Stimulated activated CD8-positive, alpha-beta memory T cell treated with anti-CD3 and anti-CD28 coated beads, Interleukin-15, amount 100 ng/mL, for 4 hours (primary cell): ENCODE measurements at places on chromosomes 4 and X.

DNA sequence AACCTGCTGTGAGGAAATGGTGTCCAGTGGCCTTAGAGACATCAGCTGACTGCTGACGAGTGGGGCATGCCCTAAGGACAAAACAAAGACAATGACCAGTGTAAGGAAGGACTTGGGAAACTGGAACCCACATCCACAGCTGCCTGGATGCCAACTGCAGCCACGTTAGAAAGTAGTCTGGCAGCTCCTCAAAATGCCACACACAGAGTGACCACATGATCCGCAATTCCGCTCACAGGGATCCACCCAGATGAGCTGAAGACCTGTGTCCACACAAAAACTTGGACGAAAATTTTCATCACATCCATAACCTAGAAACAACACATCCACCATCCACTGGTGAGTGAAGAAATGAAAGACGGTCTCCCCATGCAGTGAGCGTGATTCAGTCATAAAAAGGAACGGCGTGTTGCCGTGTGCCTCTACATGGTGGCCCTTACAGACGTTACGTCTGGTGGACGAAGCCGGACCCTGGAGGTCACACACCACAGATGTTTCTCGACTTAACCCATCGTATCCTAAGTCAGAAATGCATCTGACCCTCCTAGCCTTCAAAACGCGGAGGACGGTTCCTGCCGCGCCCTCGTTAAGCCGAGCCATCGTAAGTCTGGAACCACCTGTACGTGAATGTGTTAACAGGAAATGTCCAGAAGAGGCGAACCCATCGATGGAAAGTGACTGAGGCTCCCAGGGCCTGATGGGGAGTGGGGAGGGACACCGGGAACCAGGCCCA is 40.6 kb upstream of the MXD4 start:
- no peak for DNase-seq

- DNase-seq: no peak
These were observed 13.9 kb upstream of the BEX4 start for GRCh38 chrX:103201041-103201440.

GRCh38 chrX:109773374-109773773 is 40.3 kb upstream of the ACSL4 start:
- no peak for DNase-seq

DNA sequence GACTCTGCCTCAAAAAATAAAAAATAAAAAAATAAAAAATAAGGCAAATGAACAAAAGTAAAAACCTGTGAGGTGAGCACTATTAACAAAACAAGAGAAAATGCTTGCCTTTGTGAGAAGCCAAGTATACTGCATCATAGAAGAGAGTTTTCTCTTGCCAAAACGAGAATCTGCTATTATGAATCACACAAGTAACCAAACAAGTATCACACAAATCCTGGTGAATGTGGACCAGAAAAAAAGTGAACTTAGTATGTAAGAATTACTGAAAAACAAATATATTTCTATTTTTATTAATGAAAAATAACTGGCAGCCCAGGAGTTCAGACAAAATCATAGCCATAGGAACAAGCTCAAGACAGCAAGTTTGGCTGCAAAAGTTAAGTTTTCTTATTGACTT is 193.5 kb downstream of the PDGFC start:
- DNase-seq: no peak

DNA sequence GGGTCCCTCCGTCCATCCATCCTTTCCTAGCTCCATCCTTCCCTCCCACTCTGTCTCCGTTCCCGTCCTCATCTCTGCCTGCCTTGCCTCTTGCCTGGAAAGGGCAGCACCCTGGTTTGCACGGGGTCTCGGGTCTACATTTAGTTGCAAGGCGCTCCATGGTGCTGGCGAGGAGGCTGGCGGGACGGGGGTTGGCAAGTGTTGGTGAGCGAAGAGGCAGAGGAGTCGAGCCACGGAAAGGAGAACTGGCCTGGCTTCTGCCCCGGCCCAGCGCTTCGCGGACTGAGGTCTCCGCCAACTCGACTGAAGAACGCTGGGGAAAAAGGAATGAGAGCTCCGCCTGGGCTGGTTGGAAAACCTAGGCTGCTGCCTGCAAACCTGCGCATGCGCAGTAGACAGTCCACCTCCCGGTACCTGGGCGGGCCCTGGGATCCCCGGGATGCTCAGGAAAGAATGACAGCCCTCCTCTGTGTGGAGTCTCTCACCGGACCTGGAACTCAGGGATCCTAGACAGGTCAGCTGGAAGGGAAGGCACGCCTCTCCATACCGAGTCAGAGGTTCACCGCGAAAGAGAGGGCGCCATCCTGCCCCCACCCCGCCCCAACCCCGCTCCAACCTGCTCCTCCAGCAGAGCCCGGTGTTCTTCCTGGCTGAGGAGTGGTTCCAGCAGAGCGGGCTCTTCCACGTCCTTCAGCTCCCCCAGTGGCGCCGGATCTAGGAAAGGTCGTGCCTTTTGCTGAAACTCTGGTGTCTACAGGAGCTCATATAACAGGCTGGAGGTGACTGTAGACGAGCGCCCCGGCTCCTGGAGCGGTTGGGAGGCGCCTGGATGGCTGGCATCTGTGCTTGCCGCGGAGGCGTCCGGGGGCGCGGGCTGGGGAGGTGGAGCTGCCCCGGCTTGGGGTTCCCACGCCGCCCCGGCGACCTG is 6.0 kb downstream of the FRG2 start:
- no peak for DNase-seq

- DNase-seq: no peak
These were observed 516.1 kb upstream of the MAGEB2 start for GRCh38 chrX:29699239-29699638.

DNA sequence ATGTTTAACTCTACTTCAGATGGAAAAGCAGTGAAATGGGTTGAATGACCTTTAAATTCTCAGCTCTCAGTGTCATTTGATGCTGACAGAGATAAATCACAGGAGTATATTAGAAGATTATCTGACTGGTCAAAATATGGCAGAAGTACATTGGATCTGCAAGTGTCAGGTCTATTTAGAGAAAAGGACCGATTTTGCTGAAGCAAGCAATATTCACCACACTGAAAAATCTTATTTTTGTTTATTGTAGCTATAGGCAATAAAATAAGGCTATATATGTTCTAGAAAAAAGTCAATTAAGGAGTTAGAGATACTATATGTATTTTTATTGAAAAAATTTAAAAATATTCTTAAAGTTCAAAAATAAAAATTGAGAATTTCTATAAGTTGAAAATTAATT is 325.3 kb downstream of the CXXC4 start:
- no peak for DNase-seq

GRCh38 chrX:31670245-31670644 is 598.4 kb upstream of the FTHL17 start:
- no peak for DNase-seq

DNA sequence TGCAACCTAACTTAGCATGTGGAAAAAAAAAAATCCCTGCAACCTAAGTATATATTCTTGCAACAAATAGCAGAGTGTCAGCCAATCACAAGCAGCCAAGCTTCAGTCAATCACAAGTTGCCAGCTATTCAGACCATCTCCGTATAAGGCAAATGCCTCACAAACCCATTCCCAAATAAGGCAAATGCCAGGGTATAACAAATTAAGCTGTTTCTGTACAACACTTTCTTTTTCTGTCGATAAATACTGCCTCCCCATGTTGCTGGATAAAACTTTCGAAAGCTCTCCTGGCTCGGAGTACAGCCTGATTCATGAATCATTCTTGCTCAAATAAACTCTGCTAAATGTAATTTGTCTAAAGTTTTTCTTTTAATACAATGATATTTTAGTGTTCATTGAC is 460.7 kb upstream of the SMIM31 start:
- DNase-seq: no peak

DNA sequence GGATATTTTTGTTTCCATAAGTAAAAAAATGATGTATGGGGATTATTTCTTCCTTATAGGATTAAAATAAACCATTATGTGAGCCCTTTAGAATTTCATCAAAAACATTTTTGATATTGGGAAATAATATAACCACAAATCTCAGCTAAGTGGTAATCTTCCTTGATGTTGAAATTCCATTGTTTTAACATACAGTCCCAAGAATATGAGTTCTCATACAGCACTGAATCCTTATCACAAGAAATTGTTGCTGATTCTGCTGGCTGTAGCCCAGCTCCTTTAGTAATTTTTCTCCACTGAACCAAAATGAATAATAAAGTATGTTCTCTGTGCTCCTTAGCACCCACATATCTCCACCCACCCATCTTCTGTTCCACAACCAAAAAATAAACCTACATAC is 41.9 kb upstream of the FAM47B start:
- no peak for DNase-seq

DNA sequence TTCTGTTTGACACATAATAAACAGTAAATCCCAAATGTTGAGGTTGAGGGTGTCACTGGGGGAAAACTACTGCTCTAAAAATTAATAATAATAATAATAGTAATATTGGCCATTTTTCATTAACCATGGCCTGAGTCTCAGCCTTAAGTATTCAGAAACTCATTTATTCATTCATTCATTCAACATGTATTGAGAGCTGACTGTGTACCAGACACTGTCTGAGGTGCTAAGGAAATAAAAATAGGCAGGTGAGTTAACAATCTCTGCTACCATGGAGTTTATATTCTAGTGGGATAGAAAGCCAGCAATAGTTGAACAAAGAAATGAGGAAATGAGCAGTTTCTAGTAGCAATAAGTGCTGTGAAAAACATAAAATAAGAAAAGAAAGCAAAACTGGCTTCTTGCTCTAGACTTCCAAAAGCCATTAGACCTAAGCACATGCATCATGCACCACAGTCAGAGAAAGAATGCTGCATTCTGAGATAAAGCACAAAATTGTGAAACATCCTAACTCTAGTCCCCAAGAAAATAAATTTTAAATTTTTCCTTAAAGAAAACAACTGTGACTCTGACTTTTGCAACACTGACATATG is 278.7 kb downstream of the RCHY1 start:
- DNase-seq: no peak

- DNase-seq: no peak
These were observed 7.1 kb downstream of the TASL start for GRCh38 chrX:30570505-30570904.

GRCh38 chr4:175407926-175408325 is 404.1 kb downstream of the GPM6A start:
- no peak for DNase-seq

GRCh38 chr4:16227462-16227868 is 1.2 kb upstream of the TAPT1 start:
- no peak for DNase-seq

- DNase-seq: no peak
These were observed 198.7 kb downstream of the PDGFRA start for GRCh38 chr4:54427826-54428225.

DNA sequence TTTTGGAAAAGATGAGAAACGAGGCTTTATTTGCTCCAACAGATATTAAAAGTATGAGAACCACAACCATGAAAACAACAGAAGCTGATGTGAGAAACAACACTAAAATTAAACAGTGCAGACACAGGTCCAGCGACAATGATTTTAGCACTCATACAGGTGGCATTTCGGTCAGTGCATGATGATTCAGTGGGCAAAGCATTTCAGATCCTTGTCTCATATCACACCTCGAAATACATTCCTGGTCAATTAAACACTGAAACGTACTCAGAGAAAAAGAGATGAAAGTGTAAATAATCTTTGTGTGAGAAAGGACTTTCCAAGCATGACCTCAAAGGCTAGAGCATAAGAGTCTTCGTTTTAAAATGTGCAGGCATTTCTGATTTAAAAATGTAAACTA is 85.2 kb downstream of the ACOX3 start:
- DNase-seq: no peak

DNA sequence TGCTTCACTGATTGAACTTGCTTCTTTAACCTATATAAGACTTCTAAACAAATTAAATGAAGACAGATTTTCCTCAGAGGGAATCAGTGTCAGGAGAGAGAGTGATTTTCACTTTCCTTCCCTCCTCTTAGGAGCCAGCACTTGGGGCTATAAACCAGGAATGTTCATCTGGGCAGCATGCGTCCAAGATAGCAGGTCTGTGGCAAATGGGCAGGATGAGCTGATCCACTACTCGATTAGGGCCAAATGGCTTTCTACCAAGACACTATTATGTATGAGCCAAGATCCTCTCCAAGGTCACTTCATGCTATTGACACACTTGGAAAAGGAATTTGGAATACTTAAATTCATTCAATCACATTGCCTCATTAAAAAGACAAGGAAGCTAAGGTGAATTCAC is 203.9 kb upstream of the GRID2 start:
- no peak for DNase-seq

- no peak for DNase-seq
These were observed 74.6 kb downstream of the MXRA5 start for GRCh38 chrX:3271834-3272186.
